Mesenteric fat pad (tissue), 1 donor: ENCODE measurements at places on chromosomes 3 and 15. TPM values are rescaled to one million over a fixed set of nuclear protein-coding genes. Genes with fewer than 3 reads are reported as not detected.

- DNase-seq, result peak; percentile 93
Measured at GRCh38 chr3:141402476-141403171, 34.3 kb downstream of the ZBTB38 start.

DNA sequence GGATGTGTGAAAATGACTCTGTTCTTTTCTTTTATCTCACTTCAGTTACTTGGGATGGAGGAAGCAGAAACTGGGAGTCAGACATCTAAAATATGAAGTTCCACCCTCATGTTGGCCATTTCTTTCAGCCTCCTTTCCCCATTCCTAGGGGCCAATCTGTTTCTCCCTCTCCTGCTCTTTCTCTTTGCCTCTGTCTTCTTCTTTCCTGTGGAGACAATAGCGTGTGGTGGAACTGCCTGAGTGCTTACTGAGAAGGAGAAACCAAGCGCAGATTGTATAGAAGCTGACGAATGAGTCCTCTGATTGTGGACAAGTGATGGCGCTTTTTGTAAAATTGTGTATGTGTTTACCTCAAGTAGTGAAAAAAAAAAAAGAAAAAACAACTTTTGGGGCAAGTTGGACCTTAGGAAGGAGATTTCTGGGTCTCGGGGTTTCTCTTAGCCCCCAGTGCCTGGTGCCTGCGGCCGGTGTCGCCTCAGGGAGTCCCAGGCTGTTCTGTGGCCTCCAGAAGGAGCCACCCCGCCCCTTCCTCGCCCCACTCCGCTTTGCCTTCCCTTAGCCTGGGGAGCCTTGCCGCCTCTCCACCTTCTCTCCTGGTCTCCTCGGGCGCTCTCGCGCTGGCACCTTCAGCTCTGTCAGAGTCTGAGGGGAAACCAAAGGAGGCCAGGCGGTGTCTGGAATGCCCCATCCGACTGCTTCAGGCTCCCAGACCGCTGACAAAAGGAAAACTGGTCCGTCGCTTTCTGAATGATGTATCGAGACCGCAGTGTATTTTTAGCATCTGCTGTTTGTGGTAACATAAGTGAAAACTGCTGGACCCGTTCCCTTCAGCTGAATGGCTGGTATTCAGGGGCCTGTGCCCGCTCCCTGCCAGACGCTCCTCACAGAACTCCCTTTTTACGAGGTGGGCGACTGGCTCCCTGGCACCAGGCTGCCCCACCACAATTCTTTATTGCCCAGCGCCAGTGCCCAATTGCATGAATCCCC is 30.1 kb downstream of the SCG5 start:
- DNase-seq, result no peak

GRCh38 chr15:66165856-66166255 is 87.7 kb downstream of the MEGF11 start:
- DNase-seq, result no peak

GRCh38 chr3:170520996-170521395 is 64.9 kb downstream of the SLC7A14 start:
- no peak for DNase-seq

GRCh38 chr3:66789580-66790237 is 208.4 kb upstream of the KBTBD8 start:
- DNase-seq, result no peak

DNA sequence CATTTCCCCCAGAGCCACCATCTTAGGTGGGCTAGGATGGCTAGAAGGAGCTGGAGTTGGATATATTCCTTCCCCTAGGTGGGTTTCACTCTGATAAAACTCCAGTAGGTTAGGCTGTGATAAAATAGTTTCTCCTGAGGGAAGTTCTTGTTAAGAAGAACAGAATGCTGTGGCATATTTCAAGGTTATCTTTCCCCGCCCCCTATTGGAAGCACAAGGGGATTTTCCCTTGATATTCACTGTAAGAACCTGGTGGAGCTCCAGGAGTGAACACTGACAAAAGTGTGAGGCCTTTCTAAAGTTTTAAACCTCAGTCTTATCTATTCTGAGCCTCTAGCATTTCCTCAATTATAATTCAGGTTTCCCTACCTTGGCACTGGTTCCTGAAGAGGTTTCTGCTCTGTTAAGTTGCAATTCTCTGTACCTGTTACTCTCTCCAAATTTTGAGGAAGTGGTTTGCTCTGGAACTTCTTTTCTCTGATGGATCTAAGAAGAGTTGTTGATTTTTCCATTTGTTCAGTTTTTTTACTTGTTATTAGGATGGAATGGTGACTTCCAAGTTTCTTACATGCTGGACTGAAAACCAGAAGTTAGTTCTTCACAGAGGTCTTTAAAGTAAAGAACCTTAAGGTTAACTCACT is 113.5 kb downstream of the GMPS start:
- no peak for DNase-seq

DNA sequence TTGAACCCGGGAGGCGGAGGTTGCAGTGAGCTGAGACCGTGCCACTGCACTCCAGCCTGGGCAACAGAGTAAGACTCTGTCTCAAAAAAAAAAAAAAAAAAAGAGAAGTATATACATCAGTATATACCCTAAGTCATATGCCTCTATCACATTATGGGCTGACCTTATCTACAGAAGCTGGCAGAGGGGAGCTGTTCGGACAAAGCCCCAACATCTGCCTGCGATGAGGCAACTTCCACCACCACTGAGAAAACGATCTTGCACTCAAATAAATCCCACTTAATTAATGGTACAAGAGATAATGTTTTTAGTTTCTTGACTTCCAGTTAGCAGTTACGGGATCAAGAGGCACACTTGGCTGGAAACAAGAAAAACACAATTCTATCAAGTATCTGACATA is 2.2 kb downstream of the GLT8D1 start:
- DNase-seq, result no peak

Gene BLM
- total RNA-seq, result 1.8 TPM

Gene ANKRD63
- not detected for total RNA-seq

DNA sequence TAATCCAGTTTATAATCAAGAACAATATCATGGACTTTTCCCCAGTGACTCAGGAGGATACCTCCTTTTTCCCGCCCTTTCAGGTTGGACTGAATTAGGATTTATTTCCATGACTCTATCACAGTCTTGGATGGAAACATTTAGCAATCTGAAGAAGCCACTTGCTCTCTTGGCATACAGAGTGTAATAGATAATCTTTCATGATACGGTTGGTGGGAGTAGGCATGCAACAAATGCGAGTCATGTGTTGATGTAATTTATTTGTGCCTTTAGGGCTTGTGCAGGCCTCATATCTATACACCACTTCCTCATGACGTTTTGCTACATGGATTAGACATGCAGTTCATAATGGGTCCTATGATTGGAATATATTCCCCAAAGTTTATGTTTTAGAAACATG is 54.2 kb upstream of the MCTP2 start:
- no peak for DNase-seq

DNA sequence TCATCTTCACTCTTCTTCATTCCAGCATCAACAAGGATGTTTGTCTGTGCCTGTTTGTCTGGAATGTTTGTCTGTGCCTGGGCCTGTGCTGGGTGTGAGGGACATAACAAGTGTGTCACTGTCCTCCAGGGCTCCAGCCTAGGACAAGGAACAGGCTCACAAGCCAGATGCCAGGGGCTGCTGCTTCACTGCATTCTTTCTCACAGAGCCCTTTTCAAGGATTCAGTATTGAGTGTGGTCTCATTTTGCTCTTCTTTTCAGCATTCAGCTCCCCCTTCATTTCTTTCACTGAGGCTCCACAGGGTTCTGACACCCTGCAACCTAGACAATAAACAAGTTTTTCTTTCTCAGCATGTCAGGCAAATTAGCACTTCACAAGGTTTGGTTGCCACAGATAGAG is 43.6 kb upstream of the KY start:
- no peak for DNase-seq

GRCh38 chr3:138078901-138079344 is 36.5 kb downstream of the DZIP1L start:
- no peak for DNase-seq

GRCh38 chr15:51126842-51127241 is 32.1 kb upstream of the TNFAIP8L3 start:
- DNase-seq, result no peak

DNA sequence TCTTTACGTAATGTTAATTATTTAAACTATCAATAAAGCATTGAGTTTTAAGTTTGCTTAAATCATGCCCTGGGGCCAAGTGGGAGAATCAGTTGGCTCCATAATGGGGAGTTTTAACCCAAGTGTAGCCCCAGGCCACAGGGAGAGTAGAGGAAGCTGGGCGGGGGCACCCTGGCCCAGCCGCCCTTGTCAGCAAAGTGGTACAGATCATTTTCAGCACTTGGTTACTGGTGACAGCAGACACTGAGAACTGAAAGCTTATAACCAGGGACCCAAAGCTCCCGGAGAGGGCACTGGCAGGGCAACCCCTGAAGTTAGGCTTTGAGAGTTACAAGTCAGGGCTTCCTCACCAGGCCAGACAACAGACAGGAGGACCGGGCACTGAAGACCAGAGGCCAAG is 90.6 kb downstream of the SEMA5B start:
- no peak for DNase-seq

Gene CPLX3
- total RNA-seq, result not detected

Gene CCR9
- total RNA-seq, result not detected

DNA sequence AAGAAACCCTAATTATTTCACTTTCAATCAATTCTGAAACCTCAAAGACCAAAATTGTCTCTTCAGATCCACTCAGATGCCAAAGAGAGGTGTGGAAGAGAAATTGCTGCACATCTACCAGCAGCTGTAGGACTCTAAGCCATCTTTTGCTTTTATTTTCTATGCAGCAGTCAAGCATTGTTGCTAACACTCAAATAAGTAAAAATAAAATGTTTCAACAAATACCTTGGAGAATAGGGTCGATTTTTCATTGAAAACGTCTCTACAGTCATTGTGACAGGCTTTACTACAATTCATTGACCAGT is 66.4 kb upstream of the CFAP20DC start:
- DNase-seq, result no peak

GRCh38 chr15:96130734-96131133 is 199.8 kb upstream of the NR2F2 start:
- DNase-seq, result no peak

DNA sequence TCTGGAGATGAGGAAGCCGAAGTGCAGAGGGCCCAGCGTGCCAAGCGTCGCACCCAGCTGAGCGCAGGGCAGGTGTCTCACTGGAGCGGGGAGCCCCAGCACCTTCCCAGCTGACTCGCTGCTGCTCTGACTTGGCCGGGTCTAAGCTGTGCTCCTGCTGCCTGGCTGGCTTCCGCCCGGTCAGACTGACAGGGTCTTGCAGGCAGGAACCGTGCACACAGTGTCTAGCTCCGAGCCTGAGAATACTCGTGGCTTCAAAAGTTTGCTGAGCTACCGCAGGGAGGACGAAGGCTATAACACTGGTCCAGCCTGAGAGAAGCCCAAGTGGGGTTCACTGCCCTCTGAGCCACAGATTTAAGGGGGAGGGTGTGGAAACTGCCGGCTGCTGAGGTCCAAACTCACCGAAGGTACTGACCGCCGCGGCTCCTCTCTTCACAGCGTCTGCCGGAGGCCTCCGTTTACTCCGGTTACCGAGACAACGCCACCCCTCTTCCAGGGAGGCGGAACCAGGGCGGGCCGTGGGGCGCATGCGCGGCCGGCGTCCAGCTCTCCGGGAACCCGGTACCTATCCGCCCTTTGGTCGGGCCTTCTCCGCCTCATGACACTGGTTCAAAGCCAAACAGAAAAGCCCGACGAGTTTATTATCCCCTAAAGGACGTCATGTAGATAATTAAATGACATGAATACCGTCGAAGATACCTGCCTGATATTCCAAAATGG is at the start of gene CFAP44:
CFAP44 (minus strand) TSS at position 443 of the 720 bp plus-strand sequence. CDS start 7,829 bp downstream, outside the sequence.
- DNase-seq, result peak; percentile 94

Gene PDCD7
- total RNA-seq, result 22.9 TPM

DNA sequence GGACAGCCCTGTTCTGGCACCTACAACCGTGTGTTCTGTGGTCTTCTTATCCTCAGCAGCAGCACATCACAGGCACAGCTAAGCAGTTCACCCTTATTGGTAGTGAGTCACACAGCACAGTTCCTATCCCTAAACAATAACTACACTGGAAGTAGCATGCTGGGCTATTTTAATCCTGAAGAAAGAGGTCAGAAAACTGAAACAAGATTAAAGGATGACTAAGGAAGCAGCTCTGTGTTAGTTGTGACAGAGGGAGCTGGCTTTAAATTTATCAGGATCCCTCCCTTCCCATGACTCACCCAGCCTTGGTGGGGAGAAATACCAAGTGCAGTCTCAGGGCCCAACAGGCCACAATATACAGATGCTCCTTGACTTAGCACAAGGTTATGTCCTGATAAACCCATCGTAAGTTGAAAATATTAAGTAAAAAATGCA is 144.3 kb downstream of the ERC2 start:
- DNase-seq, result no peak

DNA sequence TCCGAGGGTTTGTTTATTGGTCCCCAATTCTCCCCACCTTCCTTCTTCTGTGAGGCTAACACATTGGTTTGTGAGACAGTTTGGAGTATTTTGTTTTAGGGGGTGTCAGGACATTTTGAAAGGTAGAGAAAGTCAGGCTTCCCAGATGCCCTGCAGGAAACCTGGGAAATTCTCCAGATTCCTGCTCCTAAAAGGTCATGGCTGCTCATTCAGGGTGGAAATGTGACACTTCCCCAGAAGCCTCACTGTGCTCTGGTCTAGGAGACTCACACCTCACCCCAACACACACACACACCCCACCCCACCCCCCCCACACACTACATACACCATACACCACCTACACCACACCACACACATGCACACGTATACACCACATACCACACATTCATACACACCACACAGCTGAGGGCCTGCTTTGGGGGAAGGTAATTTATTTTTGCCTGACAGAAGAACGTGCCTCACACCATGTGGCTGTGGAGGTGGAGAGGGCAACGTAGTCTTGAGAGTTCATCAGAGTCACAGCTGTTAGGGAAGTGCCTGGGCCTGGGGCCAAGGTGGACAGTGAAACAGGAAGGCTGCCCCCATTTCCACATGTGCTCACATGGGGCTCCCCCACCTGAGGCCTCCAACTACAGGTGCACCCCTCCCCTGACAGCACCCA is 40.4 kb upstream of the LIMD1 start:
- no peak for DNase-seq

Gene CLPX
- total RNA-seq, result 47.7 TPM

GRCh38 chr3:128572013-128572412 is 78.6 kb downstream of the RPN1 start:
- no peak for DNase-seq

Gene ECE2
- total RNA-seq, result not detected

Gene CHL1
- 36.4 TPM for total RNA-seq

Gene GOLGA8O
- 1.5 TPM for total RNA-seq

Gene MUSTN1
- total RNA-seq, result 2.4 TPM

DNA sequence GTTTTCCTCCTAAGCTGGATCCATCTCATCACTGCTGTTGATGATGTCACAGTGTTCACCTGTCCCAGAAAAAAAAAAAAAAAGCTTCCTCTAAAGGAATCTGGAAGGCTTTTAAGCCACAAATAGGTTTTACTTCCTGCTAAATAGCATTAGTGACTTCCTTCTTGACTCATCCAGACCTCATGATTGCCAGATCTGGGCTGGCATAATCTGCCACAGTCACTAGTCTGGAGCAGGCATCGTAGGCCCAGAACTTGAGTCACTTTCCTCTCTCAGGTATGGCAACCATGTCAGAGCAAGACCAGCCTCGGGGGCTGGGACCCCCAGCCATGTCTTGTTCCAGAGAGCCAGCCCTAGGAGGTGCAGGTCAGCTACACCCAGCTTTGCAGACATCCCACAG is 266.5 kb upstream of the CADM2 start:
- DNase-seq, result no peak

Gene PLOD2
- total RNA-seq, result 219 TPM
